ENCODE measurements at places on chromosomes 1 and 21.

DNA sequence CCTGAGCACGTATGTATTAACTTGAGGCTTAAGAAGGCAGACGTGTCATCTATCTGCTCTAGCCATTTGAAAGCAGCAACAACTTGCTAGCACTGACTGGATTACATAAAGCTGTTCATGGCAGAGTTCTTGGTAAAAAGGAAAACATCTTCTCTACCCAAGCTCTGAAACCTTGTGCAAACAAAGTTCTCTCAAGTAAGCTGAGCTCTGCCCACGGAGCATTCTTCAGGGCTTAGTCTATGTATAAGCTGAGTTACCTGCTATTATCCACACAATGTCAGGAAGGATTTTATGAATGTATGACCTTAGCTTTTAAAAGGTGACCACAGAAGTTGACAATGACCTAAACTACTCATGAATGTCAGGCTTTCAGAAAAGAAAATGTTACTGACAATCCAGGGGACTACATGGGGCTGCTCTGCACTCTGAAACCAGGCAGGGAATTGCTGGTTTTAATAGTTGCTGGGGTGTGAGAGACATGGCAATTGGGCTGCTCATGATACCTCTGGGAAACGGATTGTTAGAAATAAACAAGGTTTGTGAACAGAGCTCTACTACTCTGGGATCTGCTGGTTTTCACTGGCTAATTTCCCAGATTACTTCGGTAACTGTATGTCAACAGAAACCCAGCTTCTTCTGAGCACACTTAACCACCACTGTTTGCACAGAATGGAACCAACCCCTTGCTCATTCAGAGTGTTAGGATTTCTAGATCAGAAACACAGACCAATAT is 29.6 kb upstream of the CCN1 start:
- no peak for DNase-seq

GRCh38 chr1:220732621-220733020 is 15.5 kb upstream of the MTARC2 start:
- DNase-seq = no peak

- DNase-seq = no peak
Measured at GRCh38 chr1:203630697-203631096, 4.1 kb downstream of the ATP2B4 start.

DNA sequence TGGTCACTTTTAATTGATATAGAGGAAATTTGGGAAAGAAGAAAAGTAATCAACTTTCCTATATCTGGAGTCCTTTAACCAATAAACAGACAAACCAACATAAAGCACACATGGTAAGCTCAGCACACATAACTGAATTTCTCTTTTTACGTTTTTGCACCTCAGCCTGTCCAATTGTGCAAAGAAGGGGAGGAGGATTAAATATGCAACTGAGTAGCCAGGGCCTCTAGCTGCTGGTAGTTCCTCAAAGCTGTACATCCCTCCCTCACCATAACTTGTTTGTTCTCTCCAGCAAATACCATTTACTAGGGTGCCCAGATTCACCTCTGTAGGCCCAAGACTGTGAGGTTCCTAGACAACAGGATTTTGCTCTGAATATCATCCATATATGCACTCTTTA is 25.4 kb downstream of the ST6GALNAC5 start:
- no peak for DNase-seq

DNA sequence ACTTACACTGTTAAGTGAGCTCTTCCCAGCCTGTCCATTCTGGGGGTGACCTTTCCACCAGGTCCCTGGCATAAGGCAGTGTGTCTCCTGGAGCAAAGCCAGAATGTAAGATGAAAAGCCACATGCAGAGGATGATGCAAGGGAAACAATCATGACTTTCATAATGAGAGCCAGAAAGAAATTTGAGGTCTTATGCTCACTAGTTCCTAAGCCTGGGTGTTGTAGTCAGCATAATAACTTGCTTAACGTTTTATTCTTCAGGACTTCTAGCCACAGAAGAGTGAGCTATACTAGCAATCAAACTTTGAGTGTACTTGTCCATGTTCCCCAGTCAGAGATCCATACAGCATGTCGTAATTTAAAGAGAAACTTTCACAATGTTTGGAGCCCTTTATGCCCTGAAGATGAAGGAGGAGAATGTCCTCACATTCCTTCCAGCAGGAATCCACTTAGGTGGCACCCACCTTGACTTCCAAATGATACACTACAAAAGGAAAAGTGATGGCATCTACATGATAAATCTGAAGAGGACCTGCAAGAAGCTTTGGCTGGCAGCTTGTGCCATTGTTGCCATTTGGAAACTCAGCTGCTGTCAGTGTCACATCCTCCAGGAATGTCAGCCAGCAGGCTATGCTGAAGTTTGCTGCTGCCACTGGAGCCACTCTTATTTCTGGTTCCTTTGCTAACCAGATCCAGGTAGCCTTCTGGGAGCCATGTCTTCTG is 60.5 kb upstream of the FOXD3 start:
- no peak for DNase-seq

GRCh38 chr1:230286890-230287269 is 139.3 kb downstream of the PGBD5 start:
- DNase-seq = no peak

GRCh38 chr1:233361876-233362275 is 34.4 kb downstream of the MAP3K21 start:
- DNase-seq = no peak

DNA sequence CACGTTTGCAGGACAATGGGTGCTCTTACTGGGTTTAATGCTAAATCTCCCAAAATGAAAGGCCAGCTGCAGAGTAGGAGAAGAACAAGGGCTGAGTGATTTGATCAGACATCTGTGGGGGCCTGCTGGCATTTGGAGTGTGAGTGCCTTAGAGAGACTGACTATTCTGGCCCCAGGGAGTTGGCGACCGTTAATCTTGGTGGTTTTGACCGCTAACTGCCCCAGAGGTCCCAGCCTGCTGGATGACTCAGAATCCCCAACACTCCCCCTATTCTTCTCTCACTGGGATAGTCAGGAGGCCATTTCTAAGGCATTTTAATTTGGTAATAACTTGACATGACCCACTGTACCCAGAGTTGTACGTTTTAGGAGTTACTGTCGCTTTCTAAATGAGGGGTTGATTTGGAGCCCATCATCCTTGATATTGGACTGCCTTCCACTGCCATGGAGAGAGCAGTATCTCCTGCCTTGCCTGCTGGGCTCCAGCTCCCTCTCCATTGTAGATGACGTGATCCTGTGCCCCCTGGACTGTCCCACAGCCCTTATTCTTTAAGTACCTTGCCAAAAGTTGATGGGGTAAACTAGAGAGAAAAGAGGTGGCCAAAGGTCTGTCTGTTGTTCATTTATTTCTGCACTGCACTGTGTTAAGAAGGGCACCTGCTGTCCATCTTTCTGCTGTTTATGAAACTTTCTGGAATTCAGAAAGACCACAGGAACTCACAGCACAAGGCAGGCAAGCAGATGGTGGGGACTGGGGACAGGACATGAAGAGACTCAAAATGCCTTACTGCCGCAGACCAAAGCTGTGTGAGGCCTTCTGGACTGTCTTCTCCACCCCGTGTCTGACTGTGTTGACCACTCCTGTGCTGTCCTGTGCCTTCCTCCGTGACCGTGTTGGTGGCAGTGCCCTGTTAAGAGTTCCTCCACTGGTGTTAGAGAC is 98.2 kb upstream of the ARTN start:
- DNase-seq = no peak

DNA sequence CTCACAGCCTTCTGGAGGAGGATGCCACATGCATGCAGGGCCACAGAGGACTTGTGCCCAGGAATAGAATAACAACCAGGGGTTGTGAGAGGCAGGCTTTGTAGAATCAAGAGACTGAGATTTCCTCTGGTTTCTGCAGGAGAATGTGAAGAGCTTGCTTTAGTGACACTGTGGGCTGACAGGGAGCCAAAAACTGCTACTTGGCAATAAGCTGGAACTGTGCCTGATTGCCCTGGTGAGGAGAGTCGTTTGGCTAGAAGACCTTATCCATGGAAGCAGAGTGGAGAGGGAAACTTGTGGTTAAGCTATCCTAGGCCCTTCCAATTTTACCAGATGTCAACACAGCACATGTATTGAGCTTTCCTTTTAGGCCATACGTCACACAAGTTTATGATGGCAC is 902.1 kb downstream of the MRPL39 start:
- DNase-seq = no peak

DNA sequence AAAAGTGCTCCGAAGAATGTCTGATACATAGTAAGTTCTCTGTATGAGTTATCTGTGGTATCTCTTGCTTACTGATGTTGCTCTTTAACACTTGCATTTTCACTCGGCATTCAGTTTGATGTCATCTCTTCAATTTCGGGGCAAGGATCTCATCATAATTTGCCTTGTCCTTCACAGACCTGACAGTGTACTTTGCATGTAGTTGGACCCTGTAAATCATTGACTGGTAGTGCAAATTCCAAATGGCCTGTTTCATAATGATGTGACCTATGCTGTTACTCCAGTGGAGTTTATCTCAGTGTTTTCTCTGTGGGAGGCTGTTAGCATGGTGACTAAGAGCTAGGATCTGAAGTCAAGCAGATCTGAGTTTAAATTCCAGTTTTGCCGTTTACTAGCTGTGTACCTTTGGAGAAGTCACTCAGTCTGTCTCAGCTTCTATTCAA is 34.2 kb upstream of the ABCD3 start:
- no peak for DNase-seq

DNA sequence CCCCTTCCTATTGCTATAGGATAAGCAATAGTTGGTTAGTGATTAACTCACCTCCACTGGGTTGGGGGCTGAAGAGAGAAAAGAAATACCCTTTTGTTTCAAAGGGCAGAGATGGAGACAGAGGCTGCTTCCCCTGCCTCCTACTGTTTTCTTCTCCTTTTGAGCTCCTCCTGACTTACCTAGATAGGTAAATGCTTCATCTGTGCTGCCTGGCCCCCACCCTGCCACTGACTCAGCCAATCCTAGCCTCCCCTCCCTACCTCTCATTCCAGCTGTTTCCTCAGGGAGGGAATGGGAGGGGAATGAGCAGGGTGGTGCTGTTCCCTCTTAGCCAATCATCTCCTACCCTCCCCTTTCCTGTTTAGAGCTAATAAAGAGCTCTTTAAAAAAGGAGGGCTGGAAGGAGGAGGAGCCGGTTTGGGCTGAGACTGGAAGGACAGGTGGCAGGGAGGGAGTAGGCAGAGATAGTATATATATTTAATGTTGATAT is at the start of gene C1orf116:
C1orf116 (minus strand) TSS at position 229 of the 490 bp plus-strand sequence. CDS start 5,158 bp downstream, outside the sequence.
- no peak for DNase-seq

DNA sequence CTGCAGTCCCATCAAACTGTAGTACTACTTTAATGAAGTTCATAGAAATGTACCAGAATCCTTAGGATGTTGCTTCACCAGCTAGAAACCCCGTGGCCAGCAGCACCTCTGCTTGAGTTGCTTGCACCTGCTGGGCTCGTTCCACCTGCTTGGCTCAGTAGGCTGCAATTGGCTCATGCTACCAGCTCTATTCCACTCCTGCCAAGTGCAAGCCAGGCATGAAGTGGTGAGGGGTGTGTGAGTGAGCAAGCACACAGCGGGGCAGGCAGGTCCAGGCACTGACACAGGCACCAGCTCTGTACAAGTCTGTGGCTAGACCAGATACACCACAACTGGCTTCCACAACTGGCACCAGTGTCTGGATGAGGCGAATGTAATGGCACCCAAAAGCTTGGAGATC is 209.9 kb downstream of the AMY1C start:
- no peak for DNase-seq

DNA sequence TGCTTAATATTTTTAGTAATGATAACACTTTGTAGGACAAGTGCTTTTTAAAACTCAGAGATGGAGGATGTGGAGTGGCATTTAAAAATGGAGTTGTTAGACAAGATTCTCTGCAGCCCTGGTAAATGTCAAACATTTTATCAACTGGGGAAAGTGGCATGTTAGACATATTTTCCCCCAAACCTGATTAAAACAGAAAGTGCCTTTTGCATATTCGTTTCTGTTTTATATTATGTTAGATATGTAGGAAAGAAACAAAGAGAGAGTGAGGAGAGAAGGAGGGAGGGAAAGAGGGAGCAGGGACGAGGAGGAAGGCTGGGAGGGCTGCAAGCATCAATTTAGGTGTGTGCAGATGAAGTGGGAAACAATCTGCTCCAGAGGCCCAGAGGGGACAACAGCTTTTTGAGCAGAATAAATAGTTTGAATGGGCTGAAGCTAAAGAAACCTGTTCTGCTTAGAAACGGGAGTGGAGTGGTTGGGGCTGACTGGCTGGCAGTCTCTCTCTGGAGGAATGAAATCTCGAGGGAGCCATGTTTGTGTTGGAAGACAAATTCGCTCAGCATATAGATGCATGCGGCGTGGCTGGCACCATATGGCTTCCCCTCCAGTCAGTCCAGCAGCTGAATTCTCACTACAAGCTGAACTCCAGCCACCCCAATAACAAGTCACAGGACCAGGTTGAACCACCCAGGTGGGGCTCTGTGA is 502.2 kb downstream of the AJAP1 start:
- DNase-seq = no peak

DNA sequence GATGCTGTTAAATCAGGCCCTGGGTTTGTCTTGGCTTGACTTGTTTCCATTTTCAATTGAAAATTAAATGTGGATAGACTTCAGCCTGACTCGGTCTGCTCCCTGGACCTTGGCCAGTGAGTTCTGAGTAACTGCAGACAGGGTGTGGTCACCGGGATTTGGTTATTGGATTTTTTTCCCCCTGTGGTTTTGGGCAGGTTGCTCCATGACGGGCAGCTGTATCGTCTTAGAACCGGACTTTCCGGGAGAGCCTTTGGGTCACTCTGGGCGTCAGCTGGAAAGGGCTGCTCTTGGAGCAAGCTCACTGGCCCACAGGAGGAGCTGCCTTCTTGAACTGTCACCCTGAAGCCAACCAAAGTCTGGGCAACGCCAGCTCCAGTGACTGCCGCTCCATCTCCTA is 75.0 kb downstream of the CLIC6 start:
- DNase-seq = no peak

DNA sequence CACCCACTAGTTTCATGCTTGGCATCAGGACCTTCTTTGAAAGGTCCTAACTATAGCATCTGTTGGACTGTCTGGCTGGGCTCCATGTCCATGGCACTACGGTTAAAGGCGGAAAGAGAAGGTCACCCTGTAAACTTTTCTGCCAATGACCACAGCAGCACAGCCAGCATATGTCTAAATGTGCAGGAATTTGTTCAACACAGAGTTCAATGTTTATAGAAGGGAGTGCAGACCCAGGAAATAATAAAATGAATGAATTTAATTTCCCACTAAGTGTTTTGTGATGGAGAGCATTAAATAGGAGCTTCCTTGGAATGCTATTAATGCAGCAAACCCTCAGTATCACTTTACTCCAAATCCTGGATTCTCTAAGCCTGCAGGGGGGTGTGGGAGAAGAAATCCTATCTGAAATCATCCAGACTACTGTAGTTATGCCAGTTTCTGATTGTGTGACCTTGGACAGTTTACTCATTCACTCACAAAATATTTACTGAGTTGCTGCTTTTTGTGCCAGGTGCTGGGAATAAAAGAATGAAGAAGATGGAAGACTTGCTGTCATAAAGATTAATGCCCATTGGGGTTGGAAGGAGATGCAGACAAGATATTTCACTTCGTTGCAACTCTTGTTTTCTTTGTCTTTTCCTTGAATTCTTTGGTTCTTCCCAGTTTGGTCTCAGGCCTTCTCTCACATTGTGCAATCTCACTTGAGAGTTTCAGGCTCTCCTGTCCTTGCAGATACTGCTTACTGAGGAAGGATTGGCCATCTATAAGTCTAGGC is 195.0 kb downstream of the ROR1 start:
- no peak for DNase-seq
